ENCODE measurements at places on chromosomes 2 and 18.

DNA sequence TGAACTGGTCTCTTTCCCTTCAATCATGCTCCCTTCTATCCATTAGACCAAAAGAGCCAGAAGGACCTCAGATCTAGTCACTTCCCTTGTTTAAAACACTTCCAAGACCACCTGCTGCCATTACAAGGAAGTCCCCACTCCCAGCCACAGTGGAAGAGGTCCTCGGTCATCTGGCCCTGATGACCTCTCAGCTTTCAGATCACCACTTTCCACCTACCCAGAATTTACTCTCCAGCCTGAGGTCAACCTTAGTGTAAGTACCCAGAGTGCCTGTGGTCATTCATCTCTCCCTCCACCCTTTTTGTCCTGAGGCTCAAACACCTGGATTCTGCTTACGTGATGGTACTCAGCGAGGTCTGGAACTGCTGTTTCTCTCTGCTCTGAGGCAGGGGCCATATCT is 67.1 kb downstream of the MARCO start:
- DNase-seq, result no peak

GRCh38 chr2:75108937-75109482 is 90.3 kb downstream of the TACR1 start:
- no peak for DNase-seq

DNA sequence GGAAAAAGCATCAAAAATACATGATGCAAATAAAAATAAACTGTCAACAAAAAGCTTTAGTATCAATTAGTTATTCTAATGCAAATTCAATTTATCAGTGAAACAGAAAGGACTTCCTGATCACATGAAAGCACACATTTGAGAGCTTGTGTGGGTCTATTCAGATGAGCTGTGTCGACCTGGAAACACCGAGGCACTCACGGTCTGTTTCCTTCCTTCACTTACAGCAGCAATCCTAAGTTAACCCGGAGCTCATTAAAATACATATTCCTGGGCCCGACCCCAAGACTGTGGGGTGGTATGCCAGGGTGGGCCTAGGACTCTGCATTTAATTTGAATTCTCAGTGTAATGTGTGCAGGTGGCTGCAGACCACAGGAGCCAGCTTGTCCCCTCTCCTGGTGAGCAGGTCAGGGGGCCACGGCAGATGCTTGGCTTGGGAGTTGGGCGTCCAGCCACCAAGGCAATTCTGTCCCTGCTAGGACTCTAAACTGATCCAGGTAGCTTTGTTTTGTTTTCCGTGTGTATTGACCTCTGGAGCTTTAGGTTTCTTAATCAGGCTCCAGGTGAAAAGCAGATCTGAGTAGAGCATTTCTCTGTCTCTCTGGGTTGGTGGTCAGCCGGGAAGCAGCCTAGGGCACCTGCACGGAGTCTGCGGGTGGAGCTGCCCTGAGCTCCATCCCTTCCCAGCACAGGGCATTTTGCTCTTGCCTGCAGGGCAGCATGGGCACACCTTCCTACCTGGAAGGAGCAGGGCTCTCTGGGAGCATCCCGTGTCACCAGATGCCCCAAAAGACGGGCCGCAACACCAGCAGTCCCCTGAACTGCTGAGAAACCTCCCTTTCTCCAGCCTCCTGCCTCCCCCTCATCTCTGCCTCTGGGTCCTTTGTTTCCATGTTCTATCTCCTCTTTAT is 9.0 kb downstream of the MBP start:
- no peak for DNase-seq

- no peak for DNase-seq
These were observed 58.6 kb upstream of the LYPD6B start for GRCh38 chr2:148979919-148980277.

- DNase-seq, result no peak
These were observed 1432.2 kb upstream of the ACVR2A start for GRCh38 chr2:146412625-146413024.

DNA sequence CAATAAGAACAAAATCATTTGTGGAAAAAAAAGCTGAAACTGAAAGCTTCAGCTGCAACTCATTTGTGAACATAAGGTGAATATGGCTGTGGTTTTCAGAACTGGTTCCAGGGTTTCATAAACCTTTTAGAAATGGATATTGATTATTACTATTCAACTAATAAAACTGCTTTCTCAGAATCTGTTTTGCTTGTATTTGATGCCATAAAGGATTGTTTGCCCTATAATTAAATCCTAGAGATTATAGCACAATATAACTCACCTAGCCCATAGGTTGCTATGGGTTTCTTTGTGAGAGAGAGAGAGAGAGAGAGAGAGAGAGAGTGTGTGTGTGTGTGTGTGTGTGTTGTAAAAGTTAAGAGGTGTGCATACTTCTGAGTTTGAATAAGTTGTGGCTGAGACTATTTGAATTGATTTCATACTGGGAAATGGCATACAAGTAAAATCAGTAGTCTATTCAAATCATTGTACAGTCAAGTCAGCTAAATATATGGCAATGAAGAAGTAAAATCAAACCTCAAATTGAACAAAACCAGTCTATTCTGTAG is 339.2 kb downstream of the ARHGAP15 start:
- no peak for DNase-seq

Data from fibroblast of skin of scalp (primary cell).